ENCODE measurements at places on chromosomes 13 and 19.

- peak; percentile 45 for DNase-seq
Observed at GRCh38 chr13:41610404-41610803, 153.1 kb downstream of the RGCC start.

- no peak for DNase-seq
Observed at GRCh38 chr13:59689057-59689456, 474.7 kb downstream of the DIAPH3 start.

GRCh38 chr19:17469481-17470067 is 750 bp upstream of the SLC27A1 start:
- peak; percentile 95 for DNase-seq

DNA sequence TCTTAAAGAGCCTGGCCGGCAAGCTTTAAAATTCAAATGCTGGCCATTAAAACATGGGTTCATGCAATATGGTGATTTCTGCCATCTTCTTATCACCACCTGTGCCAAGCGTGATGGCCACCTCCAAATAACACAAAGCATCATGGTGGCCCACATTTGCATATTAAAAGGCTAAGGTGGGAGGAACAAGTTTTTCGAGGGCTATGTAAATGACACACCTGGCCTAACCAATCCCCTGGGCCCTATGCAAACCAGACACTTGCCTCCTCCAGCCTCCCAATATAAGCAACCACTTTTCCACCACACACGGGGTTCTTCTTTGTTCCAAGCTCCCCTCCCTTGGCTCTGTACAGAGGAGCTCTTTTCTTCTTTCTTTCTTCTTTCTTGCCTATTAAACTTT is 14.4 kb downstream of the LILRB4 start:
- DNase-seq = no peak

GRCh38 chr19:1279782-1280341 is 4.5 kb downstream of the FAM174C start:
- peak; percentile 80 for DNase-seq

- no peak for DNase-seq
Observed at GRCh38 chr13:75938811-75939560, 302.9 kb downstream of the LMO7 start.

GRCh38 chr13:40271931-40272775 is 394.3 kb downstream of the FOXO1 start:
- DNase-seq = peak; percentile 45

DNA sequence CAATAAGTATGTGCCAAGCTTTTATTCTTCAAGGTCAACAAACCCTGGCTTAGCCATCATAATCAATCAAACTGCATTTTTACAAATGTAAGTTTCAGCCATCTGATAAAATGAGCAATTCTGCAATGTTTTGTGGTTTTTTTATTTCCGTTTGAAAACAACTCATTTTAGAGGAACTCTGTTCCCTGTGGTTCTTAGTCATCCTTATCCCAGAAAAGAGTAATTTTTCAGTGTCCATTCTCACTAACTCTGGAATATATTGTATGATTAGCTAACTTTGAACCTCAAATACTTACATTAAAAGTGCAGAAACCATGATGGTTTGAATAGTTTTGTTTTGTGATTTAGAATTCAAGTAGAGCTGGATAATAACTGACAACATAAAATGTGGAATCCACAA is 87.6 kb downstream of the IRS2 start:
- DNase-seq = no peak

DNA sequence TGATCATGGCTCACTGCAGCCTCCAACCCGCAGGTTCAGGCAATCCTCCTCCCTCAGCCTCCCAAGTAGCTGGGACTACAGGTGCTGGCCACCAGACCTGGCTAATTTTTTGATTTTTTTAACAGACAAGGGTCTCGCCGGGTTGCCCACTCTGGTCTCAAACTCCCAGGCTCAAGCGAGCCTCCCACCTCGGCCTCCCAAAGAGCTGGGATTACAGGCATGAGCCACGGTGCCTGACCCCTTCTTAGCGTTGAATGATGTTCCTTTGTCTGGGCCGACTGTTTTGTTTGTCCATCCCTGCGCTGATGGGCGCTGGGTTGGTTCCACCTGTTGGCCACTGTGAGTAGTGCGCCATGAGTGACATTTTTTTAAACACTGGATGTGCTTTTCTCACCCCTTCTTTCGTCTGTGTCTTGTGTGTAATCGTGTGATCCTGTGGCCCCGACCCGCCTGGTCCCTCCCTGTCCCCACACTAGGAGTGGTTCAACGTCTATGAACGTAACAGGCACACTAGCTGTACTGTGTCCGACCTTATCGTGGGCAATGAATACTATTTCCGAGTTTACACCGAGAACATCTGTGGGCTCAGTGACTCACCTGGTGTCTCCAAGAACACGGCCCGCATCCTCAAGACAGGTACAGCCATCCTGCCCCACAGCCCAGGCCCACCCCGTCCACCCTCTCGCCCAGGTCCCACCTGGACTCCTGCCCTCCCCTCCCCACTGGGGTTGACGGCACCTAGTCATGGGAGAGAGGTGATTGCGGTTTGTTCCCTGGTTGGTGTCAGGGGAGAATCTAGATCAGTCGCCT is 15.0 kb upstream of the EMC10 start:
- peak; percentile 39 for DNase-seq

GRCh38 chr19:2333807-2334211 is 5.3 kb downstream of the SPPL2B start:
- DNase-seq = no peak

DNA sequence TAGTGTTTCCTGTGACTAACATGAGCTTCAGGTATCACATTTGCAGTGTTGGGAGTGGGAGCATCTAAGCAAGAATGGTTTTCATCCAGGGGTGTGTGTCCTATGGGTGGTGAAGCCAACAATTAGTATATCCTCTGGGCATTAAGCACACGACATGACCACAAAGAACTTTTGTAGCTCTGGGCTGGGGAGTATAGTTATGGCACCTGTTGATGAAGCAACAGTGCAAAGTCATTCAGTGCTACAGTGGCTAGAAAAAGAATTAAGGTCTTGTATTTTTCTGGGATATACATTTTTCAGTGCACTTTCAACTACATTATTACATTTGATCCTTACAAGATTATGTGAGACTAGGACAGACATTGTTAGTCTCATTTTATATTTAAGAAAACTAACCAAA is 21.8 kb downstream of the CCNA1 start:
- DNase-seq = no peak

DNA sequence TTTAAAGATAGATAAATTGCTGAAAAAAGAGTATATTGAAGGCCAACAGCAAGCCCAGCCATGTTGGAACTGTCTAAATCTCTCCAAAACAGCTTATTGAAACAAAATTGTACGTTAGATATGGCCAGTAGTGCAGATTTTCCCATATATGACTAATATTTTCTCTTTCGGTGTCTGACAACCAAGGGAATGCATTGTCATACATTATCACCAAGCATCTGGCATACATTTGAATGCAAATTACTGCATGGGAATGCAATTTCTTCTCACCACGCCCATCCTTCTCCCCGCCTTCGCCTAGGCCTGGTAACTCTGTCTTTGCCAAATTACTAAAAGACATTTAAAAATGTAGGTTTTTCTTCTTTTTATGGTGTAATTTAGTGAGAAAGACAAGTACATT is 32.5 kb upstream of the IRS2 start:
- no peak for DNase-seq

DNA sequence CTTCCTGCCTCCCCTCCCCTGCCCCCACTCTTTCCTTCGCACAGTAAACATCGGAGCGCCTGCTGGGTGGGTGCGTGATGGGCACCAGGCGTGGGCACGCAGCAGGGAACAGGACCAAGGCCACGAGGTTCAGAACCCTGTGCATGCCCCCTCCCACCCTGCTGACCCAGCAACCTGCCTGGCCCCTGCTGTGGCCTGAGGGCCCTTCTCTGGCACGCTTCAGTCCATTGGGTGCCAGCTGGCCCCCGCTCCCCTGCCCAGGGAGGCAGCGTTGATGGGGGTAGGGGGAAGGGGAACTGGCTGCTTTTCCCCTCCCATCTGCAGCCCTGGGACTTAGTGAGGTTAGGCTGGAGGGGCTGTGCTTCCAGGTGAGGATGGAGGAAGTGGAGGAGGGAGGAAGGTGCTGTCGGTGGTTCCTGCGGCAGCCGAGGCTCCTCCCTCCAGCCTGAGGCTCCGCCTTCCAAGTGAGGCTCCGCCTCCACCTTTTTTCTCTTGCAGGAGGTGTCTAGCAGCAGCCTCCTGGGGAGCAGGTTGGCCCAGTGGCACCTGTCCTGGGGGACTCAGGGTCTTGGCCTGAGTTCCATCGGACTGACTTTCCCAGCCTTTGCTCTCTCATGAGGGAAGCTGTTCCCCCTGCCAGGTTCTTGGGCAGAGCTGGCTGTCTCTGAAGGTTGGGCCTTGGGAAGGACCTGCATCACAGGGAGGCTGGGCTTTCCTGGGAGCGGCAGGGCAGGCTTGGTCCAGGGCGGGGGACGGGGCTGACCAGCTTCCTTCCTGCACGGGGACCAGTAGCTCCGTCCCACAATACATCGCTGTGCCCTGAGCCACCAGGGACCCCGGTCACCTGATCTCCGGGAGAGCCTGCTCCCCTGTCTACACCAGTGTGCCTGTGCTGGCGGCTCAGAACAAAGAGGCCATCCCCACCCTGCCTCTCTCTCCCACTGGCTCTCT is 7.3 kb downstream of the PIAS4 start:
- peak; percentile 70 for DNase-seq

- no peak for DNase-seq
Observed at GRCh38 chr13:93305886-93306285, 79.3 kb downstream of the GPC6 start.

DNA sequence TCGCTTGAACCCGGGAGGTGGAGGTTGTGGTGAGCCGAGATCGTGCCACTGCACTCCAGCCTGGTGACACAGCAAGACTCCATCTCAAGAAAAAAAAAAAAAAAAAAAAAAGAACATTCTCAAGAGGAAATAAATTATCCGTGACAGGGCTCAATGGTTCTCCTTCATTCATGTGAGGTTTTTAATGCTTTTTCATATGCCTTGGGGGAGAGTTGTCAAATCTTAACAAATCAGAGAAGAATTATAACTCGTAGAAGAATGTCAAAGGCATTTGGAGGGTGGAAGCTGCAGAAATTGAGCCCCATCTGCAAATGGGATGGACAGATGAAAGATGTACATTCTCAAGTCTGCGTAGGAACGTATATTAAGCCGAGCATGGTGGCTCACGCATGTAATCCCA is 34.9 kb upstream of the HOMER3 start:
- no peak for DNase-seq

DNA sequence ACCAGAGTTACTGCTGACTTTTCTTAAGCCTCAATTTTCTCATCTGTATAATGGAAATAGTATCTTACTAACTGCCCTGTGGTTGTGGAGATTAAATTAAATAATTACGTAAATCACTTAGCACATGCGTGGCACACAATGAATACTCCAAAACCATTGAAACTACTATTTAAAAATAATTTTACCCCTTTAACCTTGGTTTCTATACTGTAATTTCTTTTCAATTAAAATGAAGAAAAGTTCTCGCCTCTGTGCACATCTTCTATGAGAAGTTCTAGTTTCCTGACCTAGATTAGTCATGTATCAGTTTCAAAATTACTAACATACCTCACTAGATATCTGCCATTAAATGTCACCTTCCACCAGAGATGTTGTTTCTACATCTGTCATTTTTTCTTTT is 5.7 kb downstream of the SLITRK1 start:
- DNase-seq = no peak

DNA sequence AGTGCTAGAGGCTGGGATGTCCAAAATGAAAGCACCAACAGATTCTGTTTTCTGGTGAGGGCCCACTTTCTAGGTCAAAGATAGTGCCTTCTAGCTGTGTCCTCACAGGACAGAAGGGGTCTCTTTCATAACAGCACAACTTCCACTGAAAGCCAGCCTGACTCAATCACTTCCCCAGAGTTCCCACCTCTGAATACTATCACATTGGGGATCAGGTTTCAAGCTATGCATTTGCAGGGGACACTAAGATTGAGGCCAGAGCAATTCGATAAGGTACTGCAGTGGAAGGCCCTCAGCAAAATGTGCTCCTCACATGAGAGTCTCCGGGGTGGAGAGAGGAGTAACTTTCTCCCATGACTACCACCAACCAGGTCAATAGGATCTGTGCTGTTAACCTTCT is 1501.5 kb downstream of the EFNB2 start:
- DNase-seq = no peak

DNA sequence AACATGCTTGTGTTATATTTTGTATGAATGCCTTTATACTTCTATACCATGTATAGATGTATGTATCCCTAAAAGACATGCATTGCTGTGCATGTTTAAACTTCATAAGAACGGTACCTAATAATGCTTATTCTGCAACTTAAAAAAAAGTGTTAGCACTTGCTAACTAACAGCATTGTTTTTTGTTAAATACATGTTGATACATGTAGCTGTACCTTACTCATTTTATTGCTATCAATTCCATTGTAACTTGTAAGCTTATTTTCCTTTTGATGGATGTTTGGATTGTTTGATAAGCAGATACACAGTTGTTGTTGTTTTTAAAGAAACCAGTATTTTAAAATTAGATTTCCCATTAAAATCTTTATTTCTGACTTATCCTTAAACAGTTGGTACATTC is 53.8 kb downstream of the CDK8 start:
- DNase-seq = no peak

DNA sequence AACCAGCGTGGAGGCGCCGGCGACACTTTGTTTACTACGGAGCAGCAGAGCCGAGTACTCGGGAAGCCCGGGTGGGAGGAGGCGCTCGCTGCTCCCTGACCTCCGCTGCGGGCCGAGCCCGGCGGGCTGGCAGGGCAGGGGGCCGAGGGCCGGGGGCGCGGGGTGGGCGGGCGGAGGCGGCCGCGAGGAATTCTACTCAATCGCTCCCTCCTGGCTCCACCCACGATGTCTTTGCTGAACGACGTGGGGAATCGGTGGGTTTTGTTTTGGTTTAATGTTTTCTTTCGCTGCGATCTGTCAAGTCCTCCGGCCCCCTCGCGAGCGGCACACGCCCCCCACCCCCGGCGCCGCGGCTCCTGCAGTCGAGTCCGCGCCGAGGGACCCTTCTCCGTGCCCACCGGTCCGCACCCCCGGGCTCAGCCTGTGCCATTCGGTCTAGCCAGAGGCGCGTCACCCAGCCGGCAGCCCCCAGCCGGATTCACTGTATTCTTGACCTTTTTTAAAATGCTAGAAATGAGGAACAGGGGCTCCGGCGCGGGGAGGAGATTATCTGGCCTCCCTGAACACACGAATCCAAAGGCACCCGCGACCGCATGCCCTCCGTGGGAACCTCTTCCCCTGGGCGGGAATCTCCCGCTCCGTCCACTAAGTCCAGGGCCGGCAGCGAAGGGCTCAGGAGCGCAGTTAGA is 636 bp upstream of the FOXO1 start:
- DNase-seq = peak; percentile 35

DNA sequence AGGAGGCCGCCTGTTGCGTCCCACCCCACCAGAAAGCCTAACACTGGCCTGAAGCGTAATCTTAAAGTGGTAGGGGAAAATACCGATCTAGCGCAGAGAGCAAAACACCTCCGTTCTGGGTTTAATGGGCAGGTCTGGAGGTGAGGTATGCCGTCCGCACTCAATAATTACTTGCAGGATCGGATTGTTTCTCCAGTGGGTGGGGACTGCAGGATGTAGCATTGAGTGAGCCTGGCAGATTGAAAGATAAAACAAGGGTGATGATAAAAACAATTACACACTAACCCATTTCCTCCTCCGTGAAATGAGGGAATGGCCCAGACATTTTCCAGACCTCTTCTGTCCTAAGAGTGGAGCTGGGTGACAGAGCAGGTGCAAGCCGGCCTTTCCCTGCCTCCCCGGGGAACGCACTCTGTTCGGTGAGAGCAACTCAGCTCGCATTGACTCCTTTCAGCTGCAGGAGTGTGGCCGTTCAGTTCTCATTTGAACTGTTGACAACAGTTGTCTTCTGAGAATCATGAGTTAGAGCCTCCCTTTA is 110.2 kb upstream of the DOCK9 start:
- no peak for DNase-seq
